Tongue (tissue), 3 donors: ENCODE measurements at places on chromosomes 3 and 15. TPM values are rescaled to one million over a fixed set of nuclear protein-coding genes. Genes with fewer than 3 reads are reported as not detected.

PXYLP1 gene
- total RNA-seq = 20.7 TPM

AADACL2 gene
- total RNA-seq = 2.7 TPM

CYP1A2 gene
- not detected for total RNA-seq

ARGFX gene
- total RNA-seq = not detected

KIF15 gene
- total RNA-seq = 8.8 TPM

RARRES1 gene
- total RNA-seq = 5.3 TPM

CADM2 gene
- total RNA-seq = 13.3 TPM

DPPA2 gene
- not detected for total RNA-seq

MYZAP gene
- total RNA-seq = 3.5 TPM

MORC1 gene
- not detected for total RNA-seq

SACM1L gene
- 65.5 TPM for total RNA-seq

CAPN7 gene
- total RNA-seq = 54.7 TPM

GOLGA8R gene
- 8.5 TPM for total RNA-seq

PAK6 gene
- total RNA-seq = 2.5 TPM

MCTP2 gene
- total RNA-seq = 16.6 TPM

ZNF80 gene
- total RNA-seq = not detected

ARMC8 gene
- total RNA-seq = 65.9 TPM

SERPINI1 gene
- 7.7 TPM for total RNA-seq

SLC28A2 gene
- total RNA-seq = 0.10 TPM

ACP3 gene
- total RNA-seq = 8.3 TPM

ZIC4 gene
- 1.0 TPM for total RNA-seq

IL16 gene
- total RNA-seq = 6.5 TPM

RTP4 gene
- not detected for total RNA-seq

PLA2G4E gene
- total RNA-seq = 1.9 TPM

FANCD2OS gene
- not detected for total RNA-seq

CCR1 gene
- 1.2 TPM for total RNA-seq

PEAK1 gene
- 77.6 TPM for total RNA-seq

IQCF5 gene
- total RNA-seq = not detected

SHC4 gene
- 7.7 TPM for total RNA-seq

CHL1 gene
- total RNA-seq = 69.0 TPM

KCNAB1 gene
- total RNA-seq = 6.3 TPM
